Occipital lobe (tissue), 3 donors: ENCODE measurements at places on chromosomes 1 and 21.

DNA sequence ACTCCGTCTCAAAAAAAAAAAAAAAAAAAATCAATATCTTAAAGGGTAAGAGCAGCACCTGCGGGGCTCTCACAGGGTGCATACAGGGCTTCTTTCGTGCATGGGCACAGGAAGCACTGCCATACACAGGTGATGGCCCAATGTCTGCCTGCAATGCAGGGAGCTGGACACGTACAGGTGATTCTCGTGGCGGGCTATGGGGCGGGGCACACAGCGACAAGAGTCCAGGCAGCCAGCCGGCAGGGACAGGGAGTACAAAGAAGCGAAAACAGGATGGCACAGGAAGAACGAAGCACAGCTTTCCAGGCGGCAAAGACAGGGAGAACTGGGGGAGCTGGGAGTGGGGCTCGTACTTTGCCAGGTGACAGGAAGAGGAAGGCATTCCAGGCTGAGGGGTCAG lies 1.6 kb downstream of the KIF17 start:
- no peak for DNase-seq

- no peak for DNase-seq
Observed at GRCh38 chr1:169027607-169028320, 78.7 kb upstream of the ATP1B1 start.

GRCh38 chr1:41767534-41768525 lies 150.9 kb downstream of the HIVEP3 start:
- no peak for DNase-seq

DNA sequence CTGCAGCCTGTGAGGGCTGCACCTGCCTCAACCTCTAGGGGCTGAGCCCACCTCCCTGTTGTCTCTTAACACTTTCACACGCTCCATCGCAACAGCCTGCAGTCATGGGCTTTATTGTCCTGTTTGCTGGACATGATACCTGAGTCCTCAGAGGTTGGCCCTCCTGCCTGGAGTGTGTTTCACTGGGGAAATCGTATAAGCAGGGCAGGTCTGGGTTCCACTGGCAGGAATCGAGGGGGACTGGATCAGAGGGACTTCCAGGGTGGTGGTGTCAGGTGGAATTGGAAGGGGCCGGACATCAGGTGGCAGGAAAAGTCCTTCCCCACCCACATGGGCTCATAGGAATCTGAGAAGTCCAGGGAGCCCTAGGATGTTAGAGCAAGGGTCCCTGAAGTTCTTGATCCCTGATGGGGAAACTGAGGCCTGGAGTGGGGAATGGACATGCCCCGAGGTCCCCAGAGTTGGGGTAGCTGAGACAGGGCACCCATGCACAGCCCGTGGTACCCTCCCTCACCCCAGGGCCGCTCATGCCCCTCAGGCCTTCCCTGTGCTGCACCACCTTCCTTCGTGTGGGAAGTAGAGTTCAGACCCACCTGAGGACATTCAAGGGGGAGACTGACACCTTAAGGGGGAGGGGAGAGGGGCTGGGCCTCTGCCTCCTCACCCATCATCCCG lies 66.6 kb downstream of the PIK3CD start:
- no peak for DNase-seq

DNA sequence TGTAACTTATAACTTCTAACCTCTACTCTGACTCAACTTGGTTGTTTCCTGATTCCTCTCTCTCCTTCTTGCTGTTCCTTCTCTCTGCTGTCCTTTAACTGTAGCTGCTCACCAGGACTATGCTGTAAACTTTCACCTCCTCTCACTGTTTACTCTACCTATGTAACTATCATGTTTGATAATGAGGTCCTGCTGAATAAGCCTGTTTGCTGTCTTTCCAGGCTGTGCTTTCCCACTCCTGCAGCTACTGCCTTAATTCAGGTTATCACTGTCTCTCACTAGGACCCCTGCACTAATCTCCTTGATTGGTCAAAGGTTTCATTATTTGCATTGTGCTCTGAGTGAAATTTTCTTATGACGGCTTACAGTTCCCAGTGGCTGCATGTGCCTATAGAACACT lies 633.9 kb upstream of the PTBP2 start:
- DNase-seq = no peak

- no peak for DNase-seq
Observed at GRCh38 chr1:38265293-38266196, 219.0 kb upstream of the POU3F1 start.

GRCh38 chr1:72442262-72442661 lies 159.9 kb upstream of the NEGR1 start:
- DNase-seq = no peak

- DNase-seq = no peak
Observed at GRCh38 chr1:119531606-119532323, 24.8 kb downstream of the HSD3B1 start.

- no peak for DNase-seq
Observed at GRCh38 chr1:161978011-161978790, 45.5 kb downstream of the OLFML2B start.
